GM12878 (cell line): ENCODE measurements at places on chromosomes 11 and 22. TPM values are rescaled to one million over a fixed set of nuclear protein-coding genes. Genes with fewer than 3 reads are reported as not detected.
A peak's percentile ranks its signal among the peaks of the same experiment; 100 is the strongest.

Gene FIBIN
- not detected in 2 replicates for total RNA-seq

- peaks cover 9% of the 10 kb centered on the region for H3K4me1 ChIP-seq
- H3K36me3 ChIP-seq: peaks cover 2% of the 10 kb centered on the region
- DNase-seq: no peak
- H3K27ac ChIP-seq: no peak overlapping the region
- no peaks in the 10 kb centered on the region for H3K27me3 ChIP-seq
Measured at GRCh38 chr11:76115555-76115954, 90.7 kb downstream of the WNT11 start.

GRCh38 chr11:64529559-64530520, 61.2 kb upstream of the SLC22A12 start:
- H3K36me3 ChIP-seq: no peaks in the 10 kb centered on the region
- H3K4me3 ChIP-seq: no peak overlapping the region
- peaks cover 5% of the 10 kb centered on the region; the same call in 1 of the 2 replicates for H3K27me3 ChIP-seq
- H3K27ac ChIP-seq: no peak overlapping the region

Gene CHRM1
- not detected in 2 replicates for total RNA-seq

Gene PKNOX2
- not detected in 2 replicates for total RNA-seq

Gene MTMR3
- total RNA-seq: 17.5 and 23.7 TPM in 2 replicates

Gene SYNGR1
- total RNA-seq: 6.6 and 6.7 TPM in 2 replicates

DNA sequence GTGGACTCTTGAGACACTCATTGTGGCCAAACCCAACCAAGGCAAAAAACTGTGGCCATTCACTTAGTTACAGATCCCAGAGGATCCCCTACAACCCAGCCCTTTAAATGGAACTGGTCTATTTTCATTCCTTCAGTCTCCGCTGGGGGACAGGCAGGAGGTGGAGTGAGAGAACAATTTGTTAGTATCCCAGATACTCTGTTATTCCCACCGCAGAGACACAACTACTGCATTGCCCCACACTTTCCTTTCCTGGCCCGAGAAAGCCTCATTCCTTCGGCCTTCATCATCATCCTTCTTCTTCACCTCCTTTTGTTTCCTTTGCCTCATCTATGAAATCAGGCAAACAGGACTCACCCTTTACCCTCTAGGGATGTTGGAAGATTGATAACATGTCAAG, 191.1 kb downstream of the NTM start:
- no peak overlapping the region for H3K4me3 ChIP-seq
- no peak for DNase-seq
- no peaks in the 10 kb centered on the region for H3K4me1 ChIP-seq

DNA sequence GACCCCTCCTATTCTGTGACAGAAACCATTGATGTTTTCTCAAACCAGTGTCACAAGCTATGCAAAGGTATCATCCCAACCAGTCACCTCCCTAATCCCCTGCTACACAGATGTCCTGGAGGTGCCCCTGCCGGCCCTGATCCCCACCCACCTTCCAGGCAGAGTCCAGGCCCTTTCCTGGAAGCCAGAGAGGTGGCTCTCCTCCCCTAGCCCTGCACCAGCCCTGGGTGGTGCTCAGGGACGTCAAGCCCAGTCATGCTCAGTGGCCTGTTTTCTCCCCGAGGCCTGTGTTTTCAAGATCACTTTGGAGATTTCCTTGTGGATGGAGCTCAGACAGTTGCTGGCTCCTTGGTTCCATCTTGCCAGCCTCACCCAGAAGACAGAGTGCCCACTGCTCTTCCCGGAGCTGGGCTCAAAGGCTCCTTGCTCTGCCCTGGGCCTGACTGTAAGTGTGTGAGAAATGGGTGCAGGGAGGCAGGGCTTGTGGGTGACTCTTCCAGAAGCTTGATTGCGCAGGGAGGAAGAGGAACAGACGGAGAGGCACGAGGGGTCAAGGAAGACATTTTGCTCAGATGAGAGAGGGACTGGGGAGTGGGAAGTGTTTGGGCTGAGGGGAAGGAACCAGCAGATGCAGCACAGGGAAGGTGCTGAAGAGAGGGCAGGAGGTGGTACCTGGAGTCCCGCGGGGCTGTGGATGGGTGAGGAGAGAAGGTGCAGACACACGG, 11.3 kb downstream of the P2RY6 start:
- H3K36me3 ChIP-seq: no peaks in the 10 kb centered on the region
- no peak for DNase-seq
- H3K4me1 ChIP-seq: peaks cover 12% of the 10 kb centered on the region
- no peak overlapping the region for H3K4me3 ChIP-seq
- H3K27me3 ChIP-seq: no peaks in the 10 kb centered on the region

GRCh38 chr22:39144101-39144767, 8.2 kb downstream of the CBX7 start:
- DNase-seq: peak; percentile 56
- H3K27me3 ChIP-seq: no peaks in the 10 kb centered on the region
- peak overlapping the region; percentile 93 for H3K4me3 ChIP-seq
- peak overlapping the region; percentile 78 for H3K27ac ChIP-seq

DNA sequence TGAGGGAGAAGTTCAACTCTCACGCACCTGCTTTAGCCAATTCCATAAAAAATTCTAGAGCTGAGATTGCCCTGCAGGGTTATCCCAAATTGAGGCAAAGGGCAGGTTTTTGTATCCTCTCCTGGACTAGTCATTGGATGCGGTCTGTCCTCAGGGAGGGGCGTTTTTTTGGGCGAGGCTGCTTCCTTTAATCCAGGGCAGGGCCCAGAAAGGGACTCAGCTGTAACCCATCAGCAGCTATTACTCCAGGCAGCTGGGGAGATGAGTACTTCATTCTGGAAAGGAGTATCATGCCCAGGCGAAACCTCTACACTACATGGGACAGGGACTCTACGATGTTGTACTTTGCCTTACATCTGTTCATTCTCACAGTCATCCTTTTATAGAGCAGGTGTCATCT, 103.3 kb downstream of the SCN3B start:
- no peak overlapping the region for H3K4me3 ChIP-seq
- H3K27me3 ChIP-seq: no peaks in the 10 kb centered on the region
- no peak overlapping the region for H3K27ac ChIP-seq
- DNase-seq: no peak
- peaks cover 23% of the 10 kb centered on the region for H3K4me1 ChIP-seq

Gene MRGPRE
- not detected in 2 replicates for total RNA-seq

DNA sequence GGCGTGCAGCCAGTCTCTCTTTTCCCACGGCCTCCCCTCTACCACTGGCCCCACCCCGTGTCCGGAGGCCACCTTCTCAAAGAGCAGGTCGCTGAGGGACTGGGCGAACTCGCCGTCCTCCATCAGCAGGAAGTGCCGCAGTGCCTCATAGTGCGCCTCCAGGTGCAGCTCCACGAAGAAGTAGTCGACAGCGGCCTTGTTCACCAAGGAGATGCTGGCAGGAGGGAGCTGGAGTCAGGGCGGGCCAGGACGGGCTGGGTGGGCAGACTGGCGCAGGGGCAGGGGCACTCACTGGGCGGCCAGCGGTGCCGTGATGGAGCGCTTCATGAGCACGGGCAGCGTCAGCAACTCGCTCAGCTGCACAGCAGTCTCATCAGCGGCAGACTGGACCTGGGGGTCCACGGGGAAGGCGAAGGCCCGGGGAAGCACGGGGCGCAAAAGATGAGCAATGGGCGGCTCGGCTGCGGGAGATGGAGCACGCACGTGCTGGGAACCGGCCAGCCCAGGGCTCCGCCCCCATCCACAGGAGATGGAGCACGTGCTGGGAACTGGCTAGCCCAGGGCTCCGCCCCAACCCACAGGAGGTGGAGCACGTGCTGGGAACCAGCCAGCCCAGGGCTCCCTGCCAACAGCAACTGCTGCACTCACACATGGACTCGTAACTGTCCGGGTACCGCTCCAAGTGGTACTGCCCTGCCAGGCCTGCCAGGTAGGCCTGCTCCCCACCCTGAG, 18.4 kb downstream of the SELENOO start:
- H3K4me1 ChIP-seq: no peaks in the 10 kb centered on the region
- H3K27me3 ChIP-seq: no peaks in the 10 kb centered on the region
- DNase-seq: no peak
- no peak overlapping the region for H3K27ac ChIP-seq

DNA sequence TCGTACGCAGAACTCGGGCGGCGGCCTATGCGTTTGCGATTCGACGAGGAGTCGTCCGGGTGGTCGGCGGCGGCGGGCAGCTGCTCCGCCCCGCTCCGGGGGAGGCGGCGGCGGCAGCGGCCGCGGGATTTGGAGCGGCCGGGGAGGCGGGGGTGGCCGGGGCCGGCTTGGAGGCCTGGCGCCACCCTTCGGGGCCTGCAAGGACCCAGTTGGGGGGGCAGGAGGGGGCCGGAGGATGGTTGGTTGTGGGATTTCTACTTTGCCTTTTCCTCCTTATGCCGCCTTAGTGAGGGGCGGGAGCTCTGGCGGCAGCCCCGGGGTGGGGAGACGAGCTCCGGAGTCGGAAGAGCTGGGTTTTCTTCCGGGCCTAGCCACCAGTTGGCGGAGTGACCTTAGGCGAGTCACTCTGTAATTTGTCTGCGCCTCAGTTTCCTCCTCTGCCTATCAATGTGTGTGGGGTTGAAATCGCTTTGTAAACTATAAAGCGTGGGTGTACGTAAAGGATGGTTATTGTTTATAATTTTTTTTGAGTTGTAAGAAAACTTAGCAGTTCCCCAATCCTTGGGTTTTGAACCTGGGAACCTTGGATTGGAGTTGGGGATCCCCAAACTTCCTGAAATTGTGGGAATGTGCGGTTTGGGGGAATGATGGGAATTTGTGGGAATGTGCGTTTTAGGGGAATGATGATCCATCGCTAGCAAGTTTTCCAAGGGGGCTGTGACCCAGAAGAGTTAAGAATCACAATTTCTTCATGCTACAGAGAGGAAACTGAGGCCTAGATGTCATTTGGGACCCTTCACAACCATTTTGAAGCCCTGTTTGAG, 679 bp downstream of the TUG1 start:
- peaks cover 3% of the 10 kb centered on the region for H3K36me3 ChIP-seq
- no peaks in the 10 kb centered on the region for H3K27me3 ChIP-seq
- H3K4me3 ChIP-seq: peak overlapping the region; percentile 82
- DNase-seq: no peak
- H3K27ac ChIP-seq: peak overlapping the region; percentile 93

GRCh38 chr11:78564490-78565467, 9.9 kb downstream of the NARS2 start:
- H3K36me3 ChIP-seq: peaks cover 11% of the 10 kb centered on the region
- H3K27me3 ChIP-seq: no peaks in the 10 kb centered on the region
- DNase-seq: peak; percentile 40
- no peak overlapping the region for H3K27ac ChIP-seq
- H3K4me1 ChIP-seq: peaks cover 33% of the 10 kb centered on the region
- no peak overlapping the region for H3K4me3 ChIP-seq

- H3K36me3 ChIP-seq: no peaks in the 10 kb centered on the region
- H3K4me1 ChIP-seq: no peaks in the 10 kb centered on the region
- no peak for DNase-seq
- no peak overlapping the region for H3K27ac ChIP-seq
Measured at GRCh38 chr11:26762089-26762488, 40.2 kb upstream of the SLC5A12 start.

DNA sequence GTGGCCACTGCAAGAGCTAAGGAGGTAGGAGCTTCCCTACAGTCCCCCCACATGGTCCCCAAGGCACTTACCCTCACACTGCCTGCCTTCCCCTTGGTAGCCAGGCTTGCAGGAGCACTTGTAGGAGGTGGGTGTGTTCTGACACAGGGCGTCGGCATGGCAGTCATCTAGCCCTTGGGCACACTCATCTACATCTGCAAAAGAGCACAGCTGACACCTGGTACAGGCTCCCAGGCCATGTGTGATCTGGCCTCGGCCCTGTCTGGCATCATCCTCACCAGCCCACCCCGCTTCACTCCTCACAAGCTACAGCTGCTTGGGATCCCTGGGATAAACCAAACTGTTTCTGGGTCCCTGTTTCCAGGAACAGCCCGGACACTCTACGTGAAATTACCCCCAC, 1.8 kb downstream of the SCUBE2 start:
- H3K27me3 ChIP-seq: peaks cover 26% of the 10 kb centered on the region
- H3K4me1 ChIP-seq: no peaks in the 10 kb centered on the region
- no peaks in the 10 kb centered on the region for H3K36me3 ChIP-seq
- no peak overlapping the region for H3K27ac ChIP-seq
